ENCODE measurements at places on chromosomes 11 and 22.

DNA sequence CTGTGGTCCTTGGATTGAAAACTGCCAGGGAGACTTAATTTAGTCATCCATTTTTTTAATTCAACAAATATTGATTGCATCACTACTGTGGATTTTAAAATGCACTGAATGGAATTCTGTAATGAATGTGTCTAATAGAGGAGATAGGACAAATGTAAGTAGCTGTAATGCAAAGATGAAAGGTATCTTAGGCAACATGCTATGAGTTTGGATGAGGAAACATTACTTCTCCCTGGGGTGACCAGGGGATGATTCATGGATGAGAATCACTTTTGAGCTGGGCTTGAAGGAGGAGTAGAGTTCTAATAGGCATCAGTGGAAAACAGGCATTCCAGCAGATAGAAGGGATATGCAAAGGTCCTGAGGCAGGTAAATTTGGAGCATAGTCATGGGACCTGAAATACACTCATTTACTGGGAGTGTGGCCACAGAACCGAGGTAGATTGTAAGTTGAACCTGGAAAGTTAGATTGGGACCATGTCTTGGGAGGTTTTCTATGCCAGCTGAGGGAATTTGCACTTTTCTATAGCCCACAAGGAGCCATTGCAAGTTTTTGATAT is 43.4 kb downstream of the PKNOX2 start:
- DNase-seq, result no peak

GRCh38 chr11:74989260-74989638 is 516 bp downstream of the NEU3 start:
- DNase-seq, result peak; percentile 76

GRCh38 chr22:44419429-44419828 is 78.6 kb downstream of the RTL6 start:
- DNase-seq, result no peak

GRCh38 chr11:101127197-101127698 is 2.4 kb downstream of the PGR start:
- peak; percentile 69 for DNase-seq

DNA sequence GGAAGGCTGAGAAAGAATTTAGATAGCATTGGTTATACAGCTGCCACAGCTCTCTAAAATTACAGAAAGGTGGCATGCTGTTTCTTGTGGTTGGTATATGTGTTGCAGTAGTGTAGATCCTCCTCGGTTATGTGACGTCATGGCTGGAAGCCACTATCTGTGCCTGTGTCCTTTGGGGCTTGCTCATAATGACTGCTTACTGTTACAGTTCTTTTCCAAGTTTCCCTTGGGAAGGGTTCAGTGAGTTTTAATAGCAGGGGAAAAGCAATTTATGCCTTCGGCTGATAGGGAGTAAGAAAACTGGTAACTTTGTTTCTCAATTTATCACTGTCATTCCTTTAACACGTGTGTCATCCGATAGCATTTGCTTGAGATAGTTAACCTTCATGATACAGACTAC is 47.2 kb downstream of the POLD3 start:
- DNase-seq, result no peak

Measured in DMS53 (cell line).